NCI-H510A (cell line): ENCODE measurements at places on chromosomes 3 and 15.

DNA sequence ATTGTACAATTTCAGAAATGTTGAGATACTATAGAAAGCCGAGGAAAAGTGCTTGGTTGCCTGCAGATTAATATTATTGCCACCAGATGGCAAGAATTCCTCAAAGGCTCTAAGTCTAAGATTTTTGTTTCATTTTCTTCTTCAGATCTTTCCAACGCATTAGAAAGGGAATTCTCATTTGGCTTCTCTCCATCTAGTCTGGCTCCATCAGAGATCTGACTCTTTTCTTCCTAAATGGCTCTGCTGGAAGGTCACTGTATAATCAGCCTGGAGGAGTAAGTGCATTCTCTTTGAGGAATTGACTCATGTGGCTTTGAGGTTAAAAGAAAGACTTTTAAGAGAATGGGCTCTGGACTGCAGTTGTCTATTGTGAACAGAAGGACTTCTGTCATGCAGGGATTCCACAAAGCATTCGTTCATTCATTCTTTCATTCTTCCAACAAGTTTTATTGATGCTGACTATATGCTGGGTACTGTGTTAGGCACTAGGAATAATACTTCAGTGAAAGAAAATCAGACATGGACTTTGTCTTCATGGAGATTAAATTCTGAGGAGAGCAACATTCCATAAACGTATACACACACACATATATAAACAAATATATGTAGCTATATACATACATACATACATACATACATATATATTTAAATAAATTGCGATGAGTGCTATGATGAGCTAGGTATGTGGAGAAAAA lies 55.3 kb downstream of the SLC28A2 start:
- DNase-seq: no peak

DNA sequence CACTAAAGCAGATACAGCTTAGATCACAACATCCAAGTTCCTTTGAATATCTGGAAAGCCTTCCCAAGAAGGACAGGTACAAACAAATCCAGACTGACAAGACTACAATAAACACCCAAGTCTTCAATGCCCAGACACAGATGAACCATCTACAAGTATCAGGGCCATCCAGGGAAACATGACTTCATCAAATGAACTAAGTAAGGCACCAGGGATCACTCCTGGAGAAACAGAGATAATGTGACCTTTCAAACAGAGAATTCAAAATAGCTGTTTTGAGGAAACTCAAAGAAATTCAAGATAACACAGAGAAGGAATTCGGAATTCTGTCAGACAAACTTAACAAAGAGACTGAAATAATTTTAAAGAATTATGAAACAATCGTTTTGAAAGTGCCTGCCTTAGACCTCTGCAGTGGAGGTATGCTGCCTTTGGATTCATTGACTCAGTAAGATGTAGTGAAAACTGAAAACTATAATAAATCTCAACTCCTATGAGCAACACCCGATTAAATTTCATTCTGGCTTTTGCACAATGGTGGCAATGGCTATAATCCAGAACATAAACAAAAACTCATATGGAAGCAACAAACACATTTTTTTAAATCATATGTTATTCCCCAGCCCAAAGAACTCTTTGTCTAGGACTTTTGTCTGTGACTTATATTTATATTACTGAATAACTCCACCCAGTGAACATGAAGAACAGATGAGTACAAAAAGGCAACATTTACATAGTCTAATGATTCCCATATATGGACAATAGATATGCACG lies 12.6 kb upstream of the COL8A1 start:
- no peak for DNase-seq

DNA sequence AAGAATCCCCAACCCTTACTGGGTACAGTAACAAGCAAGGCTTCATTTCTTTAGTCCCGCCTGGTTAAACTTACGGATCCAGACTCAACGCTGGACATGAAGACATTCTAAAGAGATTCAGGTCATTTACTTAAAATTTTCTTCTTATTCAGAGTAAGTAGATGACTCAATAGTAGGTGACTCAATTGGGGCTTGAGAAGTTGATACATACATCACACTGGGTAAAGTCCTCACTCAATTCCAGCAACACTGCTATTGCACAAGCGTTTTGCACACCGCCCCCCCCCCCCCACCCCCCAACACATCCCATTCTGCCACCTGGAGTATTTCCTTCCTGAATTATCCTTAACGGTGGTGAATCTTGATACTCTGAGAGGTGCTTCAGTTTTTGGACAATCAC lies 610.0 kb downstream of the FOXP1 start:
- no peak for DNase-seq

GRCh38 chr3:58164199-58164879 lies 46.4 kb downstream of the DNASE1L3 start:
- peak; percentile 42 for DNase-seq

GRCh38 chr15:96331945-96332636 lies 1.6 kb downstream of the NR2F2 start:
- peak; percentile 37 for DNase-seq

DNA sequence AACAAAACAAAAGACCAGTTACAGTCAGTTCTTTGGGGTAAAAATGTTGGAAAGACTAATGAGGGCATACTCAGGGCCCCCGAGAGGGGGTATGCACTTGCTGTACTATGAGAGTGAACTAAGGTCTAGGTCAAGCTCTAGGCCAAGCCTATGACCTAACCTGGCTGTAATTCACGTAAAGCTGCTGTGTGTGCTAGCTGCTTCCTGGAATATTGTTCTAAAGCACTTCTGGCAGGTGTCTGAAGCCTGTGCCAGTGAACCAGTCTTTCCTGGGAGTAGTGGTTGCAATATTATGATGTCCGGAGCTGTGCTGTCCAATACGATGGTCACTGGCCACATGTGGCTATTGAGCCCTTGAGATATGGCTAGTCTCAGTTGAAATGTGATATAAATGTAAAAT lies 13.1 kb upstream of the CX3CR1 start:
- no peak for DNase-seq

DNA sequence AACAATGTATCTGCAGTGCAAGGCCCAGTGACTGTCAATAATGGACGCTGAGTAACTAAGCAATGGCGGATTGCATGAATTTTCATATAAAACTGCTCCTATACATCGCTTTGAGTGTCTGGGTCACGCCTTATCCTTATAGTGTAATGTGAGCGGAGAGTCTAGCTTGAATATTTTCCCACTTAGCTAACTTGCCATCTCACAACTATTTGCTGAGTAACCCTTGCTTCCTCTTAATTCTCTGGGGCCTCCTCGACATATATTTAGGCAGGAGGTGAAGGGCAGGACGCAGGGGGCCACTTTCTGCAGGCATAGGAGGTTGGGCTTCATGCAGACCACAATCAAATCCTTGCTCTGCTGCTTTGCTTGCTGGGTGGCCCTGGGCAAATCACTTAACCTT lies 24.0 kb downstream of the ST8SIA2 start:
- no peak for DNase-seq

DNA sequence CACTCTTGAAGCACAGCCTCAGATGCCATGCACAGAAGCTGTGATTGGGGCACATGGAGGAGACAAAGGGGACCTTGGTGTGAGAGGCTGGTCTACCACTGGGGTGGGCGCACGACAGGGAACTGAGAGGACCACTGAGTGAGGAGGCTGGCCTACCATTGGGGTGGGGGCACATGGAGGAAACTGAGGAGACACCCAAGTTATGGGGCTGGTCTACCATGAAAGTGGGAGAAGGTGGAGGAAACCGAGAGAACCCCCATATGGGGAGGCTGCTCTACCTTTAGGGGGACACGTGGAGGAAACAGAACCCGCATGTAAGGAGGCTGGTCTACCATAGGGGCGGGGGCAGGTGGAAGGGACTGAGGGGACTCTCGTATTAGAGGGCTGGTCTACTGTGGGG lies 153.4 kb downstream of the FBLN2 start:
- DNase-seq: no peak

GRCh38 chr15:101179341-101180153 lies 72.3 kb downstream of the CHSY1 start:
- no peak for DNase-seq

DNA sequence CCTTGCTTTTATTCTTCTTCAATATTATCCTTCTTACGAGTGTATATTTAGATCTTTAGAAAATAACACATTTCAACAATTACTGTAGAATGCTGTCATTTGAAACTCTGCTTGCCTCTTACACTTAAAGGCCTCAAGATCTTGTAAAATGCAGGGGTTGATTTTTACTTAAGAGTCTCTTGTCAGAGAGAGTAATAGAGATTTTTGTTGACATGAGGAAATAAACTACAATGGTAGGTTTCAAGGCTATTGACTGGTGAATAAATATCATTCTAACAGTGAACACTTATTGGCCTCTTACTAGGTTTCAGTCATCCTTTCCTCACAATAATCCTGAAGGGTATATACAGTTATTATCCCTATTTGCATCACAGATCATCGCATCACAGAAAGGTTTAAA lies 344.6 kb downstream of the GBE1 start:
- DNase-seq: no peak

DNA sequence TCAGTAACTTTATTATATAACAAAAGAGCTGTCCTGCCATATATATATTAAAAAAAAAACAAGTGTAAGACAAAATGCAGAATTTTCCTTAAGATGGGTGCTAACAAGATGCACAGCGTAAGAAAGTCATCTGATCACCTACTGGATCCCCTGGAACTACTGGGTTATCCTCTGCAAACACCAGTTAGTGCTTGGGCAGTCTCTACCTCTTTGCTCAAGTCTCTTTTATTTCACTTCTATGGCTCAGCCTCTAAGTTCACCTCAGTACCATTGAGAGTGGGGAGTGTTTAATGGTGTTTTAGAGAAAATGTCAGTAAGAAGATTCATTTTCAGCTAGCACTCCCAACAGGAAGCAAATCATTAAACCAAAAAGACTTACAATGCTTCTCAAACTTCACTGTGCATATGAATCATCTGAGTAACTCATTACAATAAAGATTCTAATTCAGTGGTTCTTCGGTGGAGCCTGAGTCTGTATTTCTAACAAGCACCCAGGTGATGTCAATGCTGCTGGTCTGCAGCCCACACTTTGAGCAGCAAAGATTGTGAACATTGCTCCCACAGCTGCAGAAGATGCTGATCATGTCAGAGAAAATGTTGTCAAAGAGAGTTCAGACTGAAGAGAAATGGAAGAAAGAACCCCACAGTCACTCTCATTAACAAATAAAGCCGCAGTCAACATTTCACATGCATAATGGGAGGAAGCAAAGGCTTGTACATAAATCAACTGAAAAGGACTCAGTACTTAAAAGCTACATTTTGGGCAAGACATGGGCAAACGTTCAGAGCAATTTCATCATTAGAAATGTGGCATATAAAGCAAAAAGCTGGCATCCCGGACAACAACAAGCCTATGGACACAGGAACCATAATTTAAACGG lies 227.1 kb upstream of the ATP11B start:
- DNase-seq: no peak

DNA sequence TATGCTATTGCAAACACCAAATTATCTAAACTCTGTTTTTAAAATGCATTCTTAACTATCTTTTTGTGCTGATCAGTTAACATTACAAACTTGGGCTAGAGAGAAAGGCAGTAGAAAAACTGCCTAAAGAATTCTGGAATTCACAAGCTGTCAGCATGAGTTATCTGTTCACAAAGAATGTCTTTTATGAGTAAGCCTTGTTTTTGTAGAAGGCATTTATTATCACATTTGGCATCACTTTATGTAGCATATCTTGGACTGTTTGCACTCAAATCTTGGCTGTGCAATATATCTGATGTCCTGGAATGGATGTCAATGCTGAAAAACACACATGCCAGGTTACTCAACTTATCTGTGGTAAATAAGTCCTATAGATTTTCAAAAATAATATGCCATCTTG lies 15.5 kb upstream of the BCHE start:
- DNase-seq: no peak

DNA sequence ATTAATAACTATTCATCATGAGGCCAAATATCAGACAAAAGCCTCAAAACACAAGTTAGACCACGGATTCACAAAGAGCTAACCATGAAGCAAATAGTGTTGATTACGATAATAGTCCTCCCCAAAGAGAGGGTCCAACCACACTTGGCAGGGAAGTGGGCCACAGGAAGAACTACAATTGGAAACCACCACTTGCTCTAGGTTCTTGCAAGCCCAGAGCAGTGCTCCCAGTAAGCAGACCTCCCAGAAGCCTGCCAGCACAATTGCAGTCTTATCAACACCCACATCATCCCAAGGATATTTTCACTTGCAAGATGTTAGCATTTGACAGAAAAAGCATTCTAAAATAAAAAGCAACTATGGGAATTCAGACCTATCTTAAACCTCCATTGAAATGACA lies 11.3 kb downstream of the SETD2 start:
- no peak for DNase-seq

DNA sequence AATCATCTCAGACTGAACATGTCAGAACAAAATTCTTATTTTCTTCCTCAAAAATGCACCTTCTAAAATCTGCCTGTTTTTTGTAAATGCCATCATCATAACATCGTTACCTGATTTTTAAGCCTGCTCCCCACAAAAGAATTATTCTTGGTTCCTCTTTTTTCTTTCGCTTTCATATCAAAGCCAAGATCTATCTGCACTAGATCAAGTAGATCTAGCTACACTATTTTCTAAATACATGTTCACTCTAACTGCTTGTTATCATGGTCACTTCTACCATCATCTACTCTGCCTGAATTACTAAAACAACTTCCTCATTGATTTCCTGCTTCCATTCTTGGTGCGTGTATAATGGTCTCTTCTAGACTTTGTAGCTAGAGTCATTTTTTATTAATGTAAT lies 217.7 kb downstream of the ARPP21 start:
- DNase-seq: no peak

GRCh38 chr3:144458283-144458682 lies 486.7 kb downstream of the DIPK2A start:
- DNase-seq: no peak

GRCh38 chr15:47987908-47988532 lies 132.8 kb upstream of the SLC24A5 start:
- peak; percentile 39 for DNase-seq

DNA sequence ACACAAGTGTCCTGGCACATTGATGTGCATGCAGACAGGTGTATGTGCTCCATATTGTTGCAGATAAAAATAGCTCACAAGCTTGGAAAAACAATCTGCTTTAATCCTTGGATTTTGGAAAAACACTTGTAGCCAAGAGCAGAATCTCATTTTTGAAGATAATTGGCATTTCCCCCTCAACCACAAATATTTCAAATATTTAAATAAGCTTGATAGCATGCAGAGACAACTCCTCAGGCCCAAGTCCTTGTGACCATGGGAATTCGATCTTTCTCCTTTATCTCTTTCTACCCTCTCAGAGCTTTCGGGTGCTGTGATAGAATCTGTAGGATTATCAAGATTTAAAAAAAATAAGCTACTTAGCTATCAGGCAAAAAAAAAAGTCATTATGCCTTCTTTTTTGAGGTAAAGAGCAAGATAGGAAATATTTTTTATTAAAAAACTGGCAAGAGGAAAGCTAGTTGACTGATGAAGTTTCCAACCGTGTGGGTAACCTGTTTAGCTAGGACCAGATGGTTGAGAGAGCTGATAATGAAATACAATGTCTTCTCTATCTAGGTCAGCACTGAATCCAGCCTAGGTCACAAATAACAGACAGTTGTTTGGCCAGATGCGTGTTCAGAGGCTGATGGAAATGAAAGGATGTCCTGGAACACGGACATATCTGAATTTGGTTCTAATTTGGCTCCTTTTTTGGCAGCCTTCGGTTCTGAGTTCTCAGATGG lies 54.9 kb upstream of the SNRK start:
- DNase-seq: no peak
